Anterior cingulate cortex (tissue), 58 donors: ENCODE measurements at places on chromosomes 4 and X.

DNA sequence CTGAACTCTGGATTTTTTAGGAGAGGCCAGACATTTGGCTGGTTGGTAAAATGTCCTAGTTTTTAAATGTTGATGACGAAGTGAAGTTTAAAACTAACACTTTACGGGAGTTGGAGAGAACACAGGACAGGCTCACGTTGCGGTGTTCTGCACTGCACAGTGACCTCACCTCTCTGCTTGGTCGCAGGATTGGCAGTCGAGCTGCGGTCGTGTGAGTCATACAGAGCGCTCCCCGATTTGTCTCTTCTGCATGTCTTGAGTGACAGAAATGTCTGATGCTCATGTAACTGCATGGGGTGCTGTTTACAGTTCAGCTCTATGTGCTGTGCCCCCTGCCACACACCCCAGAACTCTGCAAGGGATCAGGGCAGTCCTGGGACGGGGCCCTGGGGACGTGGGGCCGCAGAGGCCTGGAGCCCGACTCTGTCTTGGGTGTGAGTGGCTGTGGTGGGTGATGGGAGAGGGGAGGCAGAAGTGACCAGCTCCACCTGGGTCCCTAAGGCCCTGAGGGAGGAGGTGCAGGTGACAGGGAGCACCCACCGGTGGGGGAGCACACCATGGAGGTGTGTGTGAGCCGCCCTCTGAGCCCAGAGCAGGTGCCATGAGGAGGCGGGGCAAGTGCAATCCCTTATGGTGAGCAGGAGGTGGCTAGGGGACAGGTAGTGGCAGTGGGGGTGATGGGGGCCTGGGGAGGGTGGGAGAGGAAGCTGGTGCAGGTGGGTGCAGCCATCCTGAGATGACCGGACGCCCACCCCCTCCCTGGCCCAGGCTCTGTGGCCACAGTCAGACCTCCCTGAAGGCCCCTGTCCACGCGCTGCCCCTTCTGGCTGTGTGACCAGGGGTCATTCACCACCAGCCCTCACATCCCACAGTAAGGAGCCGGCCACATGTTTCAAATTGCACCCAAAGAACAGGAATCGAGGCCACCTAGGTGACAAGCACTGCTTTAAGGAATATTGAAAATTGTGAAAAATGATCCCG, 77.9 kb upstream of the ADRA2C start:
- DNase-seq: no peak

DNA sequence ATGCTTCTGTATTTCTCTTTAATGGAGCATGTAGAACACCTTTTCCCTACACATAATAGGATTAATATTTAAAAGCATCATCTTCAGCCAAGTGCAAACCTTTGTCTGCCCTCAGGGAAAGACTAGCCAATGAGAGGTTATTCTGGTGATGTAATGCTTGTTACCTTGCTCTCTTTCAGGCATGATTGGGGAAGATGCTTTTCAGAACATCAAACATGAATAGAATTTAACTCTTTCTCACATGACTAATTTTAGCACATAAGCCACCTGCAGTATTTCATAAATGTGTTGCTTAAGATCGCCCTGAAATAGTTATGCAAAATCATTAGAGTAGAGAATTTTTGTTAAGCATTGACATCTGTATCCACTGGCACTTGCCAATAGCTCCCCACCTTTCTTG, 10.7 kb upstream of the EPGN start:
- no peak for DNase-seq

DNA sequence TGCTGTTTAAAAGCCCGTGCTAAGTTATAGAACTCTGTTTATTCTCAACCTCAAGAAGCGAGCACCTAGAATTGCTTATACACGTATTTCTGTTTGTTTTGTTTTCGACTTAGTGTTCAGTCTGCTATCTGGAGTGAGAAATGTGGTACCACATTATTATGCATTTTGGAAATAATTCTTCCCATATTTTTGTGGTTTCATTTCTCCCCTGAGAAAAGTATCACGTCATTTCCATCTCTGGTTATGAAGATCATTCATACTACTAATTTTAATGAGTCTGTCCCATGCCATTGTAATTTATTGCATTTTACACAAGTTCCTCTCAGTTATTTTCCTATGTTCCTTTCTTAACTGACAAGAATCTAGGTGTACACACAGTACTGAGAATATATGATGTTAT, 186.0 kb downstream of the DCHS2 start:
- no peak for DNase-seq

- no peak for DNase-seq
Observed at GRCh38 chrX:127389900-127390299, 570.4 kb downstream of the PRR32 start.

DNA sequence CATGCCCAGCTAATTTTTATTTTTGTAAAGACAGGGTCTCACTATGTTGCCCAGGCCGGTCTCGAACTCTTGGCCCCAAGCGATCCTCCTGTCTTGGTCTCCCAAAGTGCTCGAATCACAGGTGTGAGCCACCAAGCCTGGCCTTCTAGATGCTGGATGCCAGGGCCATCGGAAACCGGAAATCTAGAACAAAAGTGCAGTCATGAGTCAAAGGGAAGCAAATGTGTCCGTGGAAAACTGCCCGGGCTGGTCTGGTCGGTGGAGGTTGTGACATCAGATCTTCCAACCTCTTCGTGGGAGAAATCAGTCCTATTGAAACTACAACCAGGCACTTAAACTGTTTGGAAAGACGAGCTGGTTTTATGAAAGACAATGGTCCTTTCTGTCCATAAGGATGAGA, 92.3 kb upstream of the SHOX start:
- no peak for DNase-seq

DNA sequence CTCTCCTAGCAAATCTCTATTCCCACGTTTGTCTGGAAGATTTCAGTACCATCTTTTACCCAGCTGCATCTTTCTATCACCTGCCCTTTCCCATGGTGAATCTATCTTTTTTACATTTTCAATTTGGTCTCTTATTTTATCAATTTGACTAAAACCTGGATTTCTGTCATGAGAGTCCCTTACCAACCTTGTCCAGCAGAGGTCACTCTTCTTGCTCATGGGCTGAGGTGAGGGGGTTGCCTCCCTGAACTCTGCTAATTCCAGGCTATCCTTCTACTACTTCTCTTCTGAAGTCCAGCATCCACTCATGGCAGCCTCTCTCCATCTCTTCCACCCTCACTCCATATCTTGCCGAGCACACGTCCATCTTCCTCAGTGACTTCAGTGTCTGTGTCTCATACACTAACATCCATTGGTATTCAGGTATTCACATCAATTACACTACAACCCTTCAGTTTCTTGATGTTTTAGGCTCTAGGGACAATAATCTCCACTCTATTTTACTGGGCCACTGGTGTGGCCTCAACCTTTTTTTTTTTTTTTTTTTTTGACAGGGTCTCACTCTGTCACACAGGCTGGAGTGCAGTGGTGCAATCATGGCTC, 17.8 kb upstream of the ZNF827 start:
- no peak for DNase-seq

DNA sequence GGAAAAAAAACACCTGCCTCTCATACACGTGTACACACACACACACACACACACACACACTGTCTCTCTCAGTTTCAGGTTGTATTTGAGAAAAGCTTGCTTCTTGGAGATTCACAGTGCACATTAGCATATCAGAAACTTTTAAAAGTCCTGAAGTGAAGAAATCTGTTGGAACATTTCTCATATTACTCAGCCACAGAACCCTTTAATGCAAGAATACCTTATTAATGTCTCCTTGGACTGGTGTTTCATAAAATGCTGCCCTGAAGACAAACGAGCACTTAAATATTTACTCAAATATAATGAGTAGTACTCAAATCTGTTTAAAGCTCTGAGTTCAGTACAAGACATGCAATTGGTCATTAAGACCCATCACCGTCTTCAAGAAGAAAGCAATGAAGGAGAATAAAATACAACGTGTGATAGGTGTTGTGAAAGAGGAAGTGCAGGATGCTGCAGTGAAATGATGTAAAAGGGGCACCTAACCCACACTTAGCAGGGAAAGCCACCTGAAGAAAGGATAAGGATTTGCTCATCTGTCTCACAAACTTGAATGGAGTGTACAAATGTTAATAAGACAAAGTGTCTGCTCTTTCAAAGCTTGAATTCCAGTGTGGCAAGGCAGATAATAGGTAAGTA, 57.0 kb downstream of the DCLK2 start:
- DNase-seq: no peak

DNA sequence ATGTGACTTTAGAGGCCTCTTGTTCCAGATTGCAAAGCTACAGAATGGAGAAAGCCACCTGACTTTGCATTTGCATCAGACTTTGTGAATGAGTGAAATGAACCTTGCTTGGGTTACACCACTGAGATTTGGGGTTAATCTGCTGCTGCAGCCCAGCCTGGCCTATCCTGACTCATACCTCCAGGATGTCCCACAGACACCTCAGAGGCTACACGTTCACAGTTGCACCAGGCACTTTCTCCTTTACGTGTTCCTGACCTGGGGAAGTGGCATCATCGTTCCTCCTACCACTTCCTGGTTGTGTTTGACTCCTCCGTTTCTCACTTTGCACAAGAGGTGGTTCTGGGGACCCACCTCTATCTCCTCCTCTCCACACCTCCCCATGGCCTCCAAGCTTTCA, 9.2 kb upstream of the SORCS2 start:
- no peak for DNase-seq

- DNase-seq: no peak
Observed at GRCh38 chr4:104752337-104752736, 257.6 kb upstream of the CXXC4 start.

GRCh38 chrX:105527759-105528158, 294.6 kb upstream of the NRK start:
- no peak for DNase-seq

GRCh38 chr4:170025523-170026252, 507 bp downstream of the MFAP3L start:
- peak; percentile 49 for DNase-seq
